ENCODE measurements at places on chromosomes 2 and 18. TPM values are rescaled to one million over a fixed set of nuclear protein-coding genes. Genes with fewer than 3 reads are reported as not detected.

ERICH2 gene
- total RNA-seq = 0.35 TPM

SERPINB4 gene
- not detected for total RNA-seq

SMAD7 gene
- 9.7 TPM for total RNA-seq

DNER gene
- 1.9 TPM for total RNA-seq

GREB1L gene
- 7.2 TPM for total RNA-seq

FNDC4 gene
- total RNA-seq = 11.0 TPM

ESPNL gene
- 2.9 TPM for total RNA-seq

IL1A gene
- not detected for total RNA-seq

SCLY gene
- total RNA-seq = 8.2 TPM

GRP gene
- total RNA-seq = not detected

KIF5C gene
- total RNA-seq = 0.66 TPM

NCKAP5 gene
- total RNA-seq = 4.7 TPM

CENPA gene
- total RNA-seq = 4.3 TPM

ARID5A gene
- total RNA-seq = 11.3 TPM

E2F6 gene
- total RNA-seq = 15.0 TPM

THOC1 gene
- total RNA-seq = 43.0 TPM

GPATCH11 gene
- total RNA-seq = 7.4 TPM

PSMA8 gene
- not detected for total RNA-seq

OSR1 gene
- total RNA-seq = 11.6 TPM

FAM237A gene
- total RNA-seq = not detected

OTOS gene
- total RNA-seq = not detected

IL36RN gene
- total RNA-seq = not detected

ATOH8 gene
- total RNA-seq = 15.7 TPM

MGAT5 gene
- 24.5 TPM for total RNA-seq

GAD1 gene
- total RNA-seq = 0.35 TPM

ACMSD gene
- not detected for total RNA-seq

DCTN1 gene
- total RNA-seq = 56.6 TPM

SLC4A5 gene
- total RNA-seq = 2.2 TPM

ABCA12 gene
- not detected for total RNA-seq

WNT10A gene
- total RNA-seq = 0.04 TPM

VSNL1 gene
- total RNA-seq = 2.3 TPM

DSG3 gene
- not detected for total RNA-seq

NOSTRIN gene
- total RNA-seq = 9.2 TPM

TXNDC2 gene
- total RNA-seq = 0.04 TPM

ABHD1 gene
- total RNA-seq = 0.09 TPM

ERBB4 gene
- 12.7 TPM for total RNA-seq

ANKRD30B gene
- under 0.01 TPM for total RNA-seq

LIPG gene
- total RNA-seq = 6.3 TPM

KLHL41 gene
- total RNA-seq = 2,102 TPM

ASPRV1 gene
- total RNA-seq = 2.6 TPM

SPATA3 gene
- not detected for total RNA-seq

SP140 gene
- 0.22 TPM for total RNA-seq

ARL5A gene
- 42.6 TPM for total RNA-seq

DUSP2 gene
- 5.7 TPM for total RNA-seq

TBR1 gene
- total RNA-seq = not detected

DHRS9 gene
- total RNA-seq = 0.31 TPM

ABCG8 gene
- not detected for total RNA-seq

EGR4 gene
- not detected for total RNA-seq

PPP1R1C gene
- total RNA-seq = 0.40 TPM

Measured in muscle of leg (tissue), 16 donors.